Natural killer cell (primary cell): ENCODE measurements at places on chromosomes 7 and 10. TPM values are rescaled to one million over a fixed set of nuclear protein-coding genes. Genes with fewer than 3 reads are reported as not detected.

DUSP5 gene
- total RNA-seq = 69.6 TPM

TMEM140 gene
- 60.0 TPM for total RNA-seq

NPTX2 gene
- total RNA-seq = not detected

C10orf90 gene
- total RNA-seq = not detected

MSS51 gene
- 4.8 TPM for total RNA-seq

FAS gene
- 26.5 TPM for total RNA-seq

GRCh38 chr10:118571123-118571522 is 24.3 kb downstream of the PRLHR start:
- no peaks in the 10 kb centered on the region for H3K4me1 ChIP-seq
- H3K27me3 ChIP-seq = peaks cover 2% of the 10 kb centered on the region
- H3K4me3 ChIP-seq = no peak overlapping the region
- no peak for DNase-seq
- no peaks in the 10 kb centered on the region for H3K36me3 ChIP-seq

DNA sequence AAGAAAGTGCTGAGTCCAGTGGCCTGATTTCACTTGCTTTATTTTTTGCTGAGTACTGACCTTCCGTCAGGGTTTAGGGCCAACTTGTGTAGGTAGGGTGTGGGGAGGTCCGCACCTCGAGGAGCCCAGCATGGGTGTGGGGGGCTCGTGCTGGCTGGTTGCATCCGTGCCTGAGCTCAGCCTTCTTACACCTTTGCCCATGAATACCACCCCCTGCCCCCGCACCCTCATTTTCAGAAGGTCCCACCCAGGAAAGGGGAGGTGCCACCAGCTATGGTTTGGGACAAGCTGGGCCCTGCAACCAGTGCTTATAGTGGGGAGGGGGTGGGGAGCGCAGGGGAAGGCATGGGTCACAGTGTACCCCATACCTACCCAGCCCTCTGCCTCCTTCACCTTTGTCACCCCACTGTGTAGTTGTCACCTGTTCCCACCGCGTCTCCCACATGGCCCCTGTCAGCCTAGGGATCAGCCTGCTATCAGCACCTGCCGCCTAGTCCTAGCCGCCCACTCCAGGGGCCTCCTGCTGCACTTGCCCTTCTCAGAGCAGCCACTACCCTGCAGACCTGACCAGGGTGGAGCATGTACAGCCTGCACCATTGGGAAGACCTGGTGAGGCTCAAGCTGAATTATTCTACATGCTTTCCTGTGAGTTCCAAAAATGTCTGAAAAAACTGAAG is 146.2 kb upstream of the RET start:
- H3K36me3 ChIP-seq = no peaks in the 10 kb centered on the region
- H3K27me3 ChIP-seq = peaks cover 11% of the 10 kb centered on the region
- DNase-seq = no peak
- H3K27ac ChIP-seq = no peak overlapping the region
- H3K4me3 ChIP-seq = no peak overlapping the region

- no peak overlapping the region for H3K27ac ChIP-seq
- H3K4me1 ChIP-seq = no peaks in the 10 kb centered on the region
- no peak for DNase-seq
- H3K27me3 ChIP-seq = no peaks in the 10 kb centered on the region
- H3K4me3 ChIP-seq = no peak overlapping the region
Observed at GRCh38 chr7:74429153-74429747, 24.5 kb upstream of the GTF2IRD1 start.

DNA sequence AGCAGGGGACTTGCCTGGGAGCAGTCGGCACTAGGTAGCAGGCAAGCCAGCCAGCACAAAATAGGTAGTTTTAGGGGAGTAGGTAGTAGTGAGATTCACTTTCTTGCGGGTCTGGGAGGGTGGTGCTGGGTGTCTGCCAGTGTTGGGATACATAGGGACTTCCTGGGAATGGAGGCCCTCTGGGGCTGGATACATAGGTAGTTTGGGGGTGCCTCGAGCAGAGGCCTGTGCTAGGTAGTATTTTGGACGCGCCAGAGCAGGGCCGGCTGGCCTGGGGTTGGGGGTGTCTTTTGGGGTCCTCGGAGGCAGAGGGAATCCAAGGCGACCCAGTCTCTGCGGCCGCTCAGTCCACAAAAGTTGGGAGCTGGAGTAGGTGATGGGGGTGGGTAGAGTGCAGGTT is 2.0 kb upstream of the HOXA3 start:
- peaks cover 69% of the 10 kb centered on the region for H3K4me1 ChIP-seq
- no peak overlapping the region for H3K27ac ChIP-seq
- no peak overlapping the region for H3K4me3 ChIP-seq
- H3K36me3 ChIP-seq = no peaks in the 10 kb centered on the region
- no peak for DNase-seq

DNA sequence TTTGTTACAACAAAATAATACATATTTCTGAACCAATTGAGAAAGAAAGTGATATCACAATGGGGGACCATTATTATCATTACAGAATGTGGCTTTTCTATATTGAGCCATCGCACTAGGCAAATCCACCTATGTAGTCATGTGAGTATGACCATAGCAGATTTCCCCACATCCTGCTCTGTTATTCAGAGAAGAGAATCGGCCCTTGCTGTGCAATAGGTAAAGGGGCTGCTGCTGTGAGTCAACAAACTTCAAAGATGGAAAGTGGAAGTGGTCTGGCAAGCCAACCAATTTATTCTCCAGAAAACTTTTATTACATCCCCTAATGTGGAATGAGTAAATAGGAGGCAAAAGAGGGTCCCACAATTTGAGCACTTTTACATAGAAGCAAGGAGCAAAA is 573.4 kb downstream of the ETV1 start:
- no peak overlapping the region for H3K4me3 ChIP-seq
- no peaks in the 10 kb centered on the region for H3K36me3 ChIP-seq
- no peaks in the 10 kb centered on the region for H3K4me1 ChIP-seq
- no peak for DNase-seq
- no peak overlapping the region for H3K27ac ChIP-seq
- H3K27me3 ChIP-seq = no peaks in the 10 kb centered on the region

DNA sequence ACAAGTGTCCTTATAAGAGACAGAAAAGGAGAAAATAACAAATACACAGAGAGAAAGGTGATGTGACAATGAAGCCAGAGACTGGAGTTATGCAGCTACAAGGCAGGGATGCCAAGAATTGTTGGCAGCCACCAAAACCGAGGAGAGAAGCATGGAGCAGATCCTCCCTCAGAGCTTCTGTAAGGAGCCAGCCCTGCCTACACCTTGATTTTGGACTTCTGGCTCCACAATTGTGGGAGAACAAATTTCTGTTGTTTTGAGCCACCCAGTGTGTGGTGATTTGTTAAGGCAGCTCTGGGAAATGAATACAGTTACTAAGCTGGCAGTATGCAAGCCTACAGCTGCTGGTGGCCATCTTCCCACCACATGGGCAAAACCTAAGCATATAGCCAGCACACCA is 163.6 kb downstream of the GRM8 start:
- H3K27ac ChIP-seq = no peak overlapping the region
- no peaks in the 10 kb centered on the region for H3K27me3 ChIP-seq
- H3K4me3 ChIP-seq = no peak overlapping the region
- no peaks in the 10 kb centered on the region for H3K36me3 ChIP-seq
- no peak for DNase-seq

GRCh38 chr10:79417266-79417665 is 28.2 kb downstream of the ZCCHC24 start:
- DNase-seq = no peak
- H3K27ac ChIP-seq = no peak overlapping the region
- no peaks in the 10 kb centered on the region for H3K36me3 ChIP-seq
- H3K4me3 ChIP-seq = no peak overlapping the region
- H3K27me3 ChIP-seq = no peaks in the 10 kb centered on the region

GRCh38 chr7:96547371-96547811 is 162.3 kb downstream of the SEM1 start:
- H3K36me3 ChIP-seq = no peaks in the 10 kb centered on the region
- H3K4me1 ChIP-seq = no peaks in the 10 kb centered on the region
- no peak overlapping the region for H3K4me3 ChIP-seq
- no peaks in the 10 kb centered on the region for H3K27me3 ChIP-seq

DNA sequence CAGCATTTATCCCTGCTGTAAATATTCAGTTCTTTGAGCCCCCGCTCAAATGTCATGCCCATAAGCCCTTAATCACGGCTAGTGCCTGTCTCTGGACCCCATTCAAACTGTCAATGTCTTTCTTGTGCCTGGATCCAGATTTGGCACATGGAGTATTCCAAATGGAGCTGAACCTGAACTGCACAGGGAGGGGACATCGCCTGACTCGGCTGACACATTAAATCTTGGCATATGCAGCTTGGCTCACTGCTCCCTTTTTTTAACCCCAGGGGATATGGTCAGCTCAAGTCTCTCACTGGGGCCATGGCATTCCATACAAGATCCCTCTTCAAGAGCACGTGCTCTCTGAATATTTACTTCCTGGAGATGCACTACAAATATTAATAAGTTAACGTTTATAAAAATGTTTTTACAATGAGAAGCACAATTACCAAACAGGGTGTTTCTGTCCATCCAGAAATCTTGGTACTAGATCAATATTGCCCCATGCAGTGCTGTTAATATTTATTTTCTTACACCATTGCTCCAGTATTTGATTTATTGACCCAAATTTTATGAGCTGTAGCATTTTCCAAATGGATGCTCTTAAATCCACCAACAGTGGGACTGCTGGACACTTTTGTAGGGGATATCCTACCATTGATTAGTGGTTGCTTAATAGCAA is 57.4 kb downstream of the FGFR2 start:
- no peaks in the 10 kb centered on the region for H3K4me1 ChIP-seq
- DNase-seq = no peak
- H3K27me3 ChIP-seq = no peaks in the 10 kb centered on the region
